Upper lobe of left lung (tissue), 6 donors: ENCODE measurements at places on chromosomes 1 and 21. TPM values are rescaled to one million over a fixed set of nuclear protein-coding genes. Genes with fewer than 3 reads are reported as not detected.

DNA sequence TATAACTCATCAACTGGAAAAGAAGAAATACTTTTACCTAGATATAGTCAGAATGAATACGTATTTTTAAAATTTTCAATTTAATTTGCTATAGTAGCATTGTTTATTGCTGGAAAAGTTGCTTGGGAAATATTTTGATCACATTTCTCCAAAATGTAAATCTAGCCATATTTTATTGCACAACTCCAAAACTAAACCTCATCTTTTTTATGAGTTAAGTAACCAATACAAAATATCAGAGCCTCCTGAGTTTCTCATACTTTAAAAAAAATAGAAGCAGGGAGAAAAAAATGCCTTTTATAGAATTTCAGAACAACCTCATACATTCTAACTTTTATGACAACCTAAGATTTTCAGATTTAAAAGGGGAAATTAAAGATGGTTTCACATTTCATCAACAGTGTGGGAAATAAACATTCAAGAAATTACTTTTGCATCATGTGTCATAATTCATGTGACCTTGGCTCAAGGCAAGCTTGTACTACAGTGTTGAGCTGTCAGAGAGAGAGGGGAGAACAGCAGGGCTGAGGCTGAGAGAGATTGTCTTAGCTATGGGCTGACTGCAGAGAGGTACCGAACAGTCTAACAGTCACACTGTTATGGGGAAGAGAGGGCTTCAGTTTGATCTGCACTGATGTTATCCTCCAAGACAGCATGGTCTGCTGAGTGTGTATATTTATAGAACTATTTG, 519.0 kb downstream of the LTN1 start:
- no peaks in the 10 kb centered on the region for H3K4me1 ChIP-seq
- H3K27ac ChIP-seq: no peak overlapping the region
- H3K4me3 ChIP-seq: no peak overlapping the region
- DNase-seq: no peak
- H3K36me3 ChIP-seq: no peaks in the 10 kb centered on the region

DNA sequence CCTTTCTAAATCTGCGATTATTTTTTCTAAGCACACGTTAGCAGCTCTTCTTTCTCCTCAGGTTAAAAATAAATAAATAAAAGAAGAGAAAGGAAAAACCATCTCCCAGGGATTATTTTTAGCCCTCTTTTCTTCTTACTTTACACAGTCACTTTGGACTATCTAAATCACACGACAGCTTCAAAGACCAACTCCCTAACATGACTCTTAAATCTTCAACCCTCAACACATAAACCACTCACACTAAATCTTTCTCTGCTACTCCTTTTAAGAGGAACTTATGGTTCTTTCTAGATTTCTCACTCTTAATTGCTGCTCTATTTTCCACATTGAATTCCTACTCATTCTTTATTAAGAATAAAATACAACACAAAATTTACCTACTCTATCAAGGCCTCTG, 1095.0 kb upstream of the B3GALT2 start:
- no peaks in the 10 kb centered on the region for H3K4me1 ChIP-seq
- no peak overlapping the region for H3K27ac ChIP-seq
- no peaks in the 10 kb centered on the region for H3K27me3 ChIP-seq
- no peak overlapping the region for H3K4me3 ChIP-seq
- no peak for DNase-seq

GRCh38 chr1:89566761-89567174, 42.1 kb downstream of the LRRC8B start:
- no peaks in the 10 kb centered on the region for H3K27me3 ChIP-seq
- peak; percentile 68 for DNase-seq
- peak overlapping the region; percentile 57 for H3K27ac ChIP-seq
- H3K4me3 ChIP-seq: no peak overlapping the region
- H3K36me3 ChIP-seq: no peaks in the 10 kb centered on the region

GRCh38 chr21:31329456-31330143, 14.5 kb downstream of the TIAM1 start:
- DNase-seq: no peak
- no peak overlapping the region for H3K27ac ChIP-seq
- no peaks in the 10 kb centered on the region for H3K27me3 ChIP-seq

GRCh38 chr1:7588457-7588827, 182.7 kb upstream of the VAMP3 start:
- no peaks in the 10 kb centered on the region for H3K27me3 ChIP-seq
- H3K36me3 ChIP-seq: no peaks in the 10 kb centered on the region
- no peaks in the 10 kb centered on the region for H3K4me1 ChIP-seq
- no peak overlapping the region for H3K27ac ChIP-seq

GRCh38 chr21:46187261-46187660, 3.0 kb upstream of the SPATC1L start:
- no peak for DNase-seq
- H3K36me3 ChIP-seq: peaks cover 30% of the 10 kb centered on the region
- H3K4me1 ChIP-seq: peaks cover 8% of the 10 kb centered on the region
- no peaks in the 10 kb centered on the region for H3K27me3 ChIP-seq

- no peak for DNase-seq
- H3K27me3 ChIP-seq: no peaks in the 10 kb centered on the region
- no peak overlapping the region for H3K4me3 ChIP-seq
- H3K36me3 ChIP-seq: no peaks in the 10 kb centered on the region
Observed at GRCh38 chr1:35536556-35537162, 20.5 kb downstream of the KIAA0319L start.

DNA sequence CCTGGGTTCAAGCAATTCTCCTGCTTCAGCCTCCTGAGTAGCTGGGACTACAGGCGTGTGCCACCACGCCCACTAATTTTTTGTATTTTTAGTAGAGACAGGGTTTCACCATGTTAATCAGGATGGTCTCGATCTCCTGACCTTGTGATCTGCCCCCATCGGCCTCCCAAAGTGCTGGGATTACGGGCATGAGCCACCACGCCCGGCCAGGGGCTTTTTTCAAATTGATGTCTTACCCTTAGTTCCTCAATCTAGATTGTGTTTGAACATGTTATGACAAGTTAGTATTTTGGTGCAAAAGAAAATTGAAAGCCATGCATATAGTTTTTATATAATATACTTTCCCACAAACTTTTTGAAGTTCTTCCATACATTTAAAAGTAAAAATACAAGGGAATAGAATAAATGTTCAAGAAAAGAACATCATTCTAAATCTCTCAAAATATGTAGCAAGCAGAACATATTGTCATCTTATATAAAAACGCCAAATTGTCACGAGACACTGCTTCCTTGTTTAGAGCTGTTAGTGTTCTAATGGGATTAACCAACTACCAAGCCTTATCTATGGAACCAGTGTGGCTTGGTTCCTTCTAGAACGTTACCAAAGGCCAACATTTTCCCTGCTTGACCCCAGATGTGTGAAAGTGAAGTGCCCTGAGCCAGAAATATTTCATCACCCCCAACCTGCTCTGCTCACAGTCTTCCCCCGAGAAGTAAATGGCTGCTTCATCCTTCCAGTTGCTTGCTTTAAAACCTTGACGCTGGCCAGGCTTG, 9.5 kb upstream of the PLEKHM2 start:
- H3K27ac ChIP-seq: peak overlapping the region; percentile 37
- DNase-seq: no peak
- no peaks in the 10 kb centered on the region for H3K4me1 ChIP-seq
- no peaks in the 10 kb centered on the region for H3K27me3 ChIP-seq
- no peaks in the 10 kb centered on the region for H3K36me3 ChIP-seq

GRCh38 chr21:30044447-30045064, 104.8 kb upstream of the GRIK1 start:
- H3K27me3 ChIP-seq: no peaks in the 10 kb centered on the region
- no peak overlapping the region for H3K27ac ChIP-seq
- H3K36me3 ChIP-seq: no peaks in the 10 kb centered on the region
- no peaks in the 10 kb centered on the region for H3K4me1 ChIP-seq

DNA sequence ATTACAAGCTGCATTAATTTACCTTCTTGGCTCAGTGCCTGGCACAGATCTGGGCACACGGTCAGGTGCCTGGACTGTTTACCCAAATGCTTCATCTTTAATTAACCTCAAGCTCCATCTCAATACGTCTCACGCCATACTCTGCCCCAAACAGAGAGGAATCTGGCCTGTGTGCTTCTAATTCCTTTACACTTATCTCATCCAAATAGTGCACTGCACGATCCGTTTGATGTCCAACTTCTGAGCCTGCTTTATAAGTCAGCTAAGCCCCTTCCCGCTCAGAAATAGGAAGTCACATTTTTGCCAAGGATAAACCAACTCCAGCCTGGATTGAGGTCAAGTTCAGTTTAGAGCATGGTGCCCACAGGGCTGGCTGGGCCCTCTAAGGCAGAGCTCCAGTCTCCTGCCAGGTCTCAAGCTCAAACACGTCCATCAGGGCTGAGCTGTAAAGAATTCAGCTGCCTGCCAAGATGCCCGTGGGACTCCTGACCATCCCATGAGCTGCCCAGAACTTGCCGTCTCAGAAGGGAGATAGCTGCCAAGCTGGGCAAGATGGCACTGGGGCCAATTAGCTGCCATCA, 233.5 kb downstream of the TRABD2B start:
- no peak overlapping the region for H3K27ac ChIP-seq
- H3K4me3 ChIP-seq: no peak overlapping the region
- DNase-seq: no peak
- H3K36me3 ChIP-seq: no peaks in the 10 kb centered on the region
- H3K27me3 ChIP-seq: no peaks in the 10 kb centered on the region

GRCh38 chr1:7006996-7007871, 222.0 kb downstream of the CAMTA1 start:
- DNase-seq: peak; percentile 43
- H3K4me3 ChIP-seq: no peak overlapping the region
- H3K27me3 ChIP-seq: no peaks in the 10 kb centered on the region

- H3K4me1 ChIP-seq: peaks cover 22% of the 10 kb centered on the region
- H3K4me3 ChIP-seq: no peak overlapping the region
- no peak for DNase-seq
- peak overlapping the region; percentile 15 for H3K27ac ChIP-seq
- H3K36me3 ChIP-seq: peaks cover 4% of the 10 kb centered on the region
Observed at GRCh38 chr1:25642574-25643108, 26.1 kb downstream of the MAN1C1 start.

- H3K36me3 ChIP-seq: no peaks in the 10 kb centered on the region
- H3K27ac ChIP-seq: peak overlapping the region; percentile 89
Observed at GRCh38 chr1:32241001-32241763, 5.8 kb upstream of the FAM167B start.

GRCh38 chr1:90840352-90840751, 123.2 kb upstream of the BARHL2 start:
- no peak for DNase-seq
- no peaks in the 10 kb centered on the region for H3K36me3 ChIP-seq
- H3K27ac ChIP-seq: no peak overlapping the region
- peaks cover 10% of the 10 kb centered on the region for H3K27me3 ChIP-seq
- peaks cover 11% of the 10 kb centered on the region for H3K4me1 ChIP-seq

GRCh38 chr1:153401461-153401860, 10.6 kb upstream of the S100A8 start:
- H3K36me3 ChIP-seq: no peaks in the 10 kb centered on the region
- no peaks in the 10 kb centered on the region for H3K4me1 ChIP-seq
- H3K27me3 ChIP-seq: no peaks in the 10 kb centered on the region
- no peak for DNase-seq

GRCh38 chr1:160717306-160717705, 5.7 kb upstream of the CD48 start:
- DNase-seq: no peak
- no peak overlapping the region for H3K4me3 ChIP-seq
- no peaks in the 10 kb centered on the region for H3K4me1 ChIP-seq

DNA sequence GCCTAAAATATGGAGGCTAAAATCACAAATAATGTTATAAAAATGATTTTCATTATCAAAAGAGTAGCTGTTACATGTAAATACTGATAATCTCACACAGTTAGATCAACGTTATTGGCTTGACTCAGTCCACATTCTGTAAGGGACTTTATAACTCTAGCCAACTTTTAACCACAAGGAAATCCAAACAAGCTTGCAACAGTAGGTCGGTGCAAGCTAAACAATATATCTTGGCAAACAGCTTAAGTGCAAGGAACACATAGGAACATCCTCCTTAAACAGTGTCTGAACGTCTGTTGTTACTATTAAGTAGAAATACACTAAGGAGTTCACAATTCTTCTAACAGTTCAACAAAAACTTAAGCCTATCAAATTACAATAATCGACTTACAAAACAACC, 126.7 kb downstream of the EIF4G3 start:
- no peaks in the 10 kb centered on the region for H3K4me1 ChIP-seq
- no peak for DNase-seq
- no peak overlapping the region for H3K27ac ChIP-seq
- H3K27me3 ChIP-seq: no peaks in the 10 kb centered on the region
- H3K36me3 ChIP-seq: no peaks in the 10 kb centered on the region
- H3K4me3 ChIP-seq: no peak overlapping the region

DNA sequence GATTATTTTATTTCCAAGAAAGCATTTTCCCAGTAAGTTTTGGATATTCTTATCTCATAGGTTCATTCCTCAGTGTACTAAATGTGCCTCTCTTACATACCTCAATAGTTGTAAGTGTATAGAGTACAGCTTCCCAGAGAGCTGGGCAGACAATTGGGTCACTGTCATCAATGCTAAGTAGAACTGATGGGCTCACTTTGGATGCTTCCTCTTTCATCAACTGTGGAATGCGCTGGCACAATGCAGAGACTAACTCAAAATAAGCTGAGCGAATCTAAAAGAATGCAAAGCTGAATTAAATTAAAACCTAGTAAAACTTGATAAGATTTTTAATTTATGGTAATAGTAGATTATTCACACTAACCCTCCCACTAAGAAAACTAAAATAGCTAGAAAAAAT, 21.5 kb downstream of the LTN1 start:
- no peak overlapping the region for H3K27ac ChIP-seq
- H3K36me3 ChIP-seq: peaks cover 41% of the 10 kb centered on the region
- no peaks in the 10 kb centered on the region for H3K27me3 ChIP-seq
- H3K4me3 ChIP-seq: no peak overlapping the region
- DNase-seq: no peak
- H3K4me1 ChIP-seq: no peaks in the 10 kb centered on the region

DNA sequence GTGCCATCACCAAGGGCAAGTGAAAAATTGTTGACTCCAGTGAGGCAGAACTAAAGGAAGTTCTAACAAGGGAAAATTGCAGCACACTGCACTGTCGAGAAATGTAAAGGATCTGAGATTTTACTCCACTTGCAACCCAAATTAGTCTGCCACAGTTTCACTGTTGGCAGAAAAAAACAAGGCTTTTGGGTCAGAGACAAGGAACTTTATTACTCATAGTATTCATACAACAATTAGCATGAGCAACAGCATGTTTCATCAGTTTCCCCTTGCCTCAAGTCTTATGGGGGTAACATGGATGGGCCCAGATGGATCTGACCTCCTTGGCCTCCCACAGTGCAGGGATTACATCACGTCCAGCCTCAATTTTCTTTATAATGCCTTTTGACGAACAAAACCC, 125.3 kb downstream of the LTN1 start:
- DNase-seq: no peak
- H3K27ac ChIP-seq: no peak overlapping the region
- H3K4me1 ChIP-seq: no peaks in the 10 kb centered on the region

- H3K4me3 ChIP-seq: peak overlapping the region; percentile 83
- H3K36me3 ChIP-seq: peaks cover 17% of the 10 kb centered on the region
- peaks cover 23% of the 10 kb centered on the region for H3K4me1 ChIP-seq
- H3K27me3 ChIP-seq: no peaks in the 10 kb centered on the region
- H3K27ac ChIP-seq: peak overlapping the region; percentile 74
Observed at GRCh38 chr1:67684526-67685066, 405 bp upstream of the GADD45A start.

GRCh38 chr1:228863776-228864175, 128.5 kb downstream of the RHOU start:
- no peak for DNase-seq
- H3K4me3 ChIP-seq: no peak overlapping the region
- no peaks in the 10 kb centered on the region for H3K27me3 ChIP-seq
- peaks cover 4% of the 10 kb centered on the region for H3K4me1 ChIP-seq
- H3K36me3 ChIP-seq: no peaks in the 10 kb centered on the region
- H3K27ac ChIP-seq: no peak overlapping the region

The THEM4 gene
- total RNA-seq: 14.6 TPM

The PCP4 gene
- total RNA-seq: not detected

The CRB1 gene
- 0.11 TPM for total RNA-seq

The LSS gene
- 128 TPM for total RNA-seq

The WNT9A gene
- total RNA-seq: 15.5 TPM

The MNDA gene
- 83.3 TPM for total RNA-seq
